ENCODE measurements at places on chromosomes 11 and 22. TPM values are rescaled to one million over a fixed set of nuclear protein-coding genes. Genes with fewer than 3 reads are reported as not detected.

GRCh38 chr11:77046060-77046501, 11.9 kb downstream of the B3GNT6 start:
- peaks cover 18% of the 10 kb centered on the region for H3K27me3 ChIP-seq
- no peak overlapping the region for H3K4me3 ChIP-seq
- peaks cover 13% of the 10 kb centered on the region for H3K4me1 ChIP-seq
- no peaks in the 10 kb centered on the region for H3K36me3 ChIP-seq
- H3K27ac ChIP-seq, result no peak overlapping the region

- H3K4me3 ChIP-seq, result no peak overlapping the region
- DNase-seq, result no peak
- H3K27me3 ChIP-seq, result no peaks in the 10 kb centered on the region
- no peak overlapping the region for H3K27ac ChIP-seq
- no peaks in the 10 kb centered on the region for H3K36me3 ChIP-seq
- H3K4me1 ChIP-seq, result no peaks in the 10 kb centered on the region
These were observed 119.2 kb downstream of the KCNQ1OT1 start for GRCh38 chr11:2580571-2581001.

DNA sequence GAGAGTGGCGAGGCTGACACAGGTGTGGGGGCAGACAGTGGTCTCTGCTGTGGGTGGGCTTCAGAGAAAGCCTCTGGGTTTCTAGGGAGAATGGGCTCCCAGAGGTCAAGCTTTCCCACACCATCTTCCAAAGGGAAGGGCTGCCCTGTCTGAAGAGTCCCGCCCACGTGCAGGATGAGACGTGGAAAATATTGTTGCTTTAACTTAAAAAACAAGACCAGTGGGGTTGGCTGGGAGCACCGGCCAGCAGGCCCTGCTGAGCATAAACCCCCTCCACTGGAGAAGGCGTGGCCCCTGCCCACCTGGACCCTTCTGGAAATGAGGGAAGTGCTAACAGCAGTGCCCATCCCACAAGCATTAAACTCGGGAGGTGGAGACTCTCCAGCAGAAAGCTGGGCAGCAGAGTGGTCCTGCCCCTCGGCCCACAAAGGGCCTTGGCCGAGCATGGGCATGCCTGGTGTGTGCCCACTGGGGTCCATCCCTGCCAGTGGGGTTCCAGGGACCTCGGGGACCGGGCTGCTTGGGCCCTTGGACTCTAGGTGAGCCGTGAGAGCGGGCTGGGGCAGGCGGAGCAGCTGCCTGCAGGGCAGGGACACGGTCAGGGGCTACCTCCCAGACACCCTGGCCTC, 15.4 kb downstream of the SELENOO start:
- no peaks in the 10 kb centered on the region for H3K4me1 ChIP-seq
- peaks cover 34% of the 10 kb centered on the region for H3K36me3 ChIP-seq
- DNase-seq, result no peak
- no peaks in the 10 kb centered on the region for H3K27me3 ChIP-seq

TMEM45B gene
- 0.47 TPM for total RNA-seq

SEC14L2 gene
- 15.1 TPM for total RNA-seq

Measured in activated CD8-positive, alpha-beta T cell treated with anti-CD3 and anti-CD28 coated beads for 36 hours (primary cell).